GM23338 (cell line): ENCODE measurements at places on chromosomes 1 and 21. TPM values are rescaled to one million over a fixed set of nuclear protein-coding genes. Genes with fewer than 3 reads are reported as not detected.

Gene TIPRL
- total RNA-seq = 15.9 and 17.1 TPM in 2 replicates

Gene WDR64
- total RNA-seq = not detected in 2 replicates

DNA sequence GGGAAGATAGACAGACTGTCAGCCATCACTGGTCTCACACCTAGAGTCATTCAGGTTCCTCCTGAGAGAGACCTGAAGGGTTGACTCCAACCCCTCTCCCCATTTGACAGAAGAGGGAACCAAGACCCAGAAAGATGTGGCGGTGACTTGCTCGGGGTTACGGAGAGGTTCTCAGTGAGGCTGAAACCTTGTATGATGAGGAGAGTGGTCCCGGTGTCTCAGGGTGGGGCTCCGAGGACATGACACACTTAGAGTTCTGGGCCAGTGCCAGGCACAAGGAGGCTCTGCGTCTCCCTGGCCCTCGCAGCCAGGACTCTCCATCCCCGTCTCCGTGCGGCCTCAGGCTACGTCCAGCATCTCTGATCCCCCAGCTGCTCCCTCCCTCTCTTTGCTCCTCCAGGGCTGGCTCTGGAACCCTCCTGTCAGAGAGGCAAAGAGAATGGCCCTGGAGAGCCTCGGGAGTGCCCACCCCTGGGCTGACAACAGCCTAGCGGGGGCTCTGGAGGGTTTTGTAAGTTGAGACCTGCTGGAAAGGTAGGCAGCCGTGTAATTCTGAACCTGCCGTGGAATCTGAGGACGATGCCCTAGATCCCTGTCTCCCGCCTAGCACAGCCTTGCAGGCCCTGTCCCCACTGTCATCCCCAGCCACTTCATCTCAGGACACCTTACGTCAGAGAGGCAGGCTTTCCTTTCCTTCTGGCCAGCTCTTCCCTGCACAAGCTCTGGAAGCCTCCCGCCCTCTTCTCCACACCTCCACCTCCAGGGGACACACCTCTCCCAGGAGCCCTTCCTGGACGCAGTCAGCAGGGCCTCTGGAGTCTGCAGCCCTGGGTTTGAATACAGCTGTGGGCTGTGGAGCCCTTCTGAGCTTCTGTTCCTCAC lies 4.1 kb downstream of the EFHD2 start:
- H3K36me3 ChIP-seq = no peaks in the 10 kb centered on the region
- peaks cover 19% of the 10 kb centered on the region for H3K27me3 ChIP-seq
- no peak overlapping the region for H3K4me3 ChIP-seq
- H3K27ac ChIP-seq = no peak overlapping the region
- H3K4me1 ChIP-seq = peaks cover 4% of the 10 kb centered on the region; the same call in 1 of the 2 replicates

Gene LHX8
- total RNA-seq = 0.27 and 0.73 TPM in 2 replicates

GRCh38 chr21:29549614-29550013 lies 250.9 kb downstream of the BACH1 start:
- peak; percentile 6 for DNase-seq
- no peaks in the 10 kb centered on the region; the same call in 1 of the 2 replicates for H3K4me1 ChIP-seq
- no peak overlapping the region for H3K4me3 ChIP-seq
- H3K27ac ChIP-seq = no peak overlapping the region
- H3K36me3 ChIP-seq = no peaks in the 10 kb centered on the region

- no peak overlapping the region for H3K4me3 ChIP-seq
- peaks cover 8% of the 10 kb centered on the region for H3K4me1 ChIP-seq
- no peaks in the 10 kb centered on the region for H3K27me3 ChIP-seq
- H3K36me3 ChIP-seq = peaks cover 12% of the 10 kb centered on the region
- H3K27ac ChIP-seq = no peak overlapping the region
Observed at GRCh38 chr1:213003256-213003655, 12.4 kb downstream of the ANGEL2 start.

GRCh38 chr1:93847811-93848288 lies 31.2 kb downstream of the DNTTIP2 start:
- peak overlapping the region; percentile 32; the same call in 1 of the 2 replicates for H3K27ac ChIP-seq
- H3K4me3 ChIP-seq = peak overlapping the region; percentile 84
- no peaks in the 10 kb centered on the region; the same call in 1 of the 2 replicates for H3K4me1 ChIP-seq
- peak; percentile 88 for DNase-seq

Gene NIBAN1
- total RNA-seq = 11.1 and 12.3 TPM in 2 replicates

Gene GCSAML
- total RNA-seq = not detected in 2 replicates

Gene CATSPERE
- total RNA-seq = not detected in 2 replicates

GRCh38 chr1:156624814-156625435 lies 5.7 kb downstream of the HAPLN2 start:
- DNase-seq = peak; percentile 56
- peaks cover 79% of the 10 kb centered on the region for H3K27me3 ChIP-seq
- no peak overlapping the region for H3K27ac ChIP-seq
- H3K4me1 ChIP-seq = peaks cover 6% of the 10 kb centered on the region; the same call in 1 of the 2 replicates
- no peaks in the 10 kb centered on the region; the same call in 1 of the 2 replicates for H3K36me3 ChIP-seq
- peak overlapping the region; percentile 78 for H3K4me3 ChIP-seq

DNA sequence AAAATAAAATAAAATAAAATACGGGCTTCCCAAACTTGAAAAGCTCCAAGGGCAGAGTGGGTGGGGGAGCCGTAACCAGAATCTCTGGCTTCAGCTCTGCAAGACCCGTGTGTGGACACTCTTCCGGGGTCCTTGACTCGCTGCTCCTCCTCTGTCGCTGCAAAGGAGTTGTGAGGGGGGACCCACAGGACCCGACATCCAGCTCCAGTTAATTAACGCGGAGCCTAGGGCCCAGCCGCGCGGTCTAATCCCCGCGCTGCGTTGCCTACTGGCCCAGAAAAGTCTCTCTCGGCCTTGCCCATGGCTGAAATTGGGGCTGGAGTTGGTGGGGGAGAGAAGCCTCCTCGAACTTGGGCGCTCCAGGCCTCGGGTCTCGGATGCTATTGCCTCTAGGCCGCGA lies 1.8 kb downstream of the LMX1A start:
- no peaks in the 10 kb centered on the region for H3K36me3 ChIP-seq
- H3K4me3 ChIP-seq = peak overlapping the region; percentile 71
- peak; percentile 45 for DNase-seq
- peaks cover 99% of the 10 kb centered on the region for H3K27me3 ChIP-seq
- peaks cover 55% of the 10 kb centered on the region for H3K4me1 ChIP-seq

DNA sequence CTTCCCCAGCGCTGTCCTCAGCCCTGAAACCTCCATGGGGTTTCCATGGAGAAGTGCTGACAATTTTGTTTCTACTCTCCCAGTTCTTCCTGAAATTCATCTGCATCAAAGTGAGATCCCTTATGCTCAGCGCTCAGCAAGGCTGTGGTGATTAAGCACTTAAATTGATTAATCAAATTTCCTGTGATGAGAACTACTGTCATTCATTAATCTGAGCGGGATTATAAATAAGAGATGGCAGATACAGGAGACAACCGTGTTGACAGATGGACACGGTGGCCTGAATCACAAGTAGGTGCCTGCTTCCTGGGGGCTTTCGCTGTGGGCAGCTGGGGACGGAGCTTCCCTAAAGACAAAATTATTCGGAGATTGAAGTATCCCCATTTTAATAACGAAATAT lies 329.1 kb upstream of the VAMP3 start:
- no peaks in the 10 kb centered on the region for H3K27me3 ChIP-seq
- DNase-seq = no peak
- no peak overlapping the region for H3K27ac ChIP-seq
- no peaks in the 10 kb centered on the region for H3K36me3 ChIP-seq

GRCh38 chr1:79777481-79778219 lies 771.1 kb upstream of the ADGRL4 start:
- no peaks in the 10 kb centered on the region for H3K27me3 ChIP-seq
- no peaks in the 10 kb centered on the region for H3K36me3 ChIP-seq
- H3K4me1 ChIP-seq = no peaks in the 10 kb centered on the region
- no peak overlapping the region for H3K27ac ChIP-seq

DNA sequence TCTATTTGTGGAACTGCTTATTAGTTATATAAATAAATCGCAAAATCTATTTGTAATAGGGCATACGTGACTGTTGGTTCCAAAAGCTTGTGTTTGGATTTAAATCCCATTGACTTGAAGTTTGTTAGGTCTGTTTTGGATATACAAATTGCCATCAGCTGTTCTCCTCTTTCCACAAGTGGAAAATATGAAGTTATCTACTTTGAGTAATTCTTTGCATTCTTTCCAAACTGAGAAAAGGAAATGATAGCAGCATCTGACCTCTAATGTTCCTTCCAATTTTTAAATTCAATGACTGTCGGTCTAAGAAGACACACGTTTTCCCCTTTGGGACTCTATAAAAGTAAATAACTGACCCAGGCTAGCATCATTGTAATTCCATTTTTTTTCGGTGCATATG lies 165.7 kb upstream of the SGIP1 start:
- H3K36me3 ChIP-seq = peaks cover 78% of the 10 kb centered on the region
- no peak overlapping the region for H3K27ac ChIP-seq
- no peaks in the 10 kb centered on the region for H3K4me1 ChIP-seq
- DNase-seq = no peak
- no peak overlapping the region for H3K4me3 ChIP-seq

Gene TTC34
- total RNA-seq = 0.31 and 0.35 TPM in 2 replicates

GRCh38 chr1:205370780-205371179 lies 14.1 kb upstream of the KLHDC8A start:
- no peak overlapping the region for H3K27ac ChIP-seq
- no peaks in the 10 kb centered on the region for H3K36me3 ChIP-seq
- no peaks in the 10 kb centered on the region for H3K27me3 ChIP-seq
- H3K4me1 ChIP-seq = peaks cover 52% of the 10 kb centered on the region

GRCh38 chr1:162656266-162656665 lies 24.0 kb downstream of the DDR2 start:
- no peak overlapping the region for H3K4me3 ChIP-seq
- DNase-seq = no peak
- H3K27ac ChIP-seq = no peak overlapping the region
- H3K36me3 ChIP-seq = no peaks in the 10 kb centered on the region

DNA sequence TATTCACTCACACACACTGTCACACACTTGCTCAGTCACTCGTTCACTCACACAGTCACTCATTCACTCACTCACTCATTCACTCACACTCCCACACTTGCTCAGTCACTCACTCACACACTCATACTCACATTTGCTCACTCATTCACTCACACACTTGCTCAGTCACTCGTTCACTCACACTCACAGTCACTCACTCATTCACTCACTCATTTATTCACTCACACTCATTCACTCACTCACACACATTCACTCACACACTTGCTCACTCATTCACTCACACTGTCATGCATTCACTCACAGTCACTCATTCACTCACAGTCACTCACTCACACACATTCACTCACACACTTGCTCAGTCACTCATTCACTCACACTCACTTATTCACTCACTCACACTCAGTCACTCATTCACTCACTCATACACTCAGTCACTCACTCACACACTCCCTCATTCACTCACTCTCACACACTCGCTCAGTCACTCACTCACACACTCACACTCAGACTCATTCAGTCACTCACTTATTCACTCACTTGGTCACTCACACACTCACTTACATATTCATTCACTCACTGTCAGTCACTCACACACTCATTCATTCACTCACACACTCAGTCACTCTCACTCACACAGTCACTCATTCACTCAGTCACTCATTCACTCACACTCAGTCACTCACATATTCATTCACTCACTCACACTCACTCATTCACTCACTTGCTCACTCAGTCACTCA lies 167.0 kb upstream of the C1orf174 start:
- no peak for DNase-seq
- no peak overlapping the region for H3K27ac ChIP-seq
- H3K36me3 ChIP-seq = no peaks in the 10 kb centered on the region
- H3K4me1 ChIP-seq = no peaks in the 10 kb centered on the region
- H3K4me3 ChIP-seq = no peak overlapping the region
